ENCODE measurements at places on chromosomes 3 and 15.

DNA sequence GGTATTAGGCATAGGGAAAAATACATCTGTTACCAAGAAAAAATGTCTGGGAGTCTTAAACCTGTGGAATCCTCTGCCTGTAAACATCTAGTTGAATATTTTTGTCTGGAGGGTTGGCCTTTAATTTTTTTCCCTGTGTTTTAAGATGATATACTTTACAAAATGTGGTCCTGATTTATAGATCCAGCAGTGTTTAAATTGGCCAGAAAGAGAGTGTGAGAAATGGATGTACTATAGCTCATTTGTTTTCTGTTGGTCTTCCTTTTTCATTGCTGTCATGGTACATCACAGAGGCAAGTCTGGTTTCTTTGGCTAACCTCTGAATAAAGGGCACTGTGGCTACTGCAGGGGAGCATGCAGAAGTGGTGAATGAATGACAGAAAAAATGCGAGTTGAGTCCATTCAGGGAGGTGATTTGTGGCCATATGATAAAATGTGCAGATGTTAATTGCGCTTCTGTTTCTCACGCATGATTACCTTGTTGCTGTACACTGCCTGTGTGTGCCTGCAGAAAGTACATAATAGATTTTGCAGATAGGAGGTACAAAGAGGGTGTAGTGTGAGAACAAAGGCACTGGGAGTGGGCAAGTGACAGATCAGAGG lies 150.0 kb downstream of the NFKBIZ start:
- no peak for DNase-seq

- no peak for DNase-seq
Measured at GRCh38 chr15:39588531-39589192, 7.8 kb downstream of the THBS1 start.

DNA sequence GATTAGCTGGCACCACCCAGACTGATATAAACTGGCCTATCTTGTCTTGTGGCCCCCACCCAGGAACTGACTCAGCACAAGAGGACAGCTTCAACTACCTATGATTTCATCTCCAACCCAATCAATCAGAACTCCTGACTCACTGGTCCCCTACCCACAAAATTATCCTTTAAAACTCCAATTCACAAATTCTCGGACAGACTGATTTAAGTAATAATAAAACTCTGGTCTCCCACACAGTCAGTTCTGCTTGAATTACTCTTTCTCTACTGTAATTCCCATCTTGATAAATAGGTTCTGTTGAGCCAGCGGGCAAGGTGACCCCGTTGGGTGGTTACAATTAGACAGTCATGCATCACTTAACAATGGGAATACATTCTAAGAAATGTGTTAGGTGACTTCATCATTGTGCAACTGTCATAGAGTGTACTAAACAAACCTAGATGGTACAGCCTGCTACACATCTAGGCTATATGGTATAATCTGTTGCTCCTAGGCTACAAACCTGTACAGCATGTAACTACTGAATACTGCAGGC lies 48.1 kb upstream of the MAP4 start:
- DNase-seq: no peak

GRCh38 chr3:14256561-14257342 lies 78.1 kb downstream of the LSM3 start:
- DNase-seq: peak; percentile 26

DNA sequence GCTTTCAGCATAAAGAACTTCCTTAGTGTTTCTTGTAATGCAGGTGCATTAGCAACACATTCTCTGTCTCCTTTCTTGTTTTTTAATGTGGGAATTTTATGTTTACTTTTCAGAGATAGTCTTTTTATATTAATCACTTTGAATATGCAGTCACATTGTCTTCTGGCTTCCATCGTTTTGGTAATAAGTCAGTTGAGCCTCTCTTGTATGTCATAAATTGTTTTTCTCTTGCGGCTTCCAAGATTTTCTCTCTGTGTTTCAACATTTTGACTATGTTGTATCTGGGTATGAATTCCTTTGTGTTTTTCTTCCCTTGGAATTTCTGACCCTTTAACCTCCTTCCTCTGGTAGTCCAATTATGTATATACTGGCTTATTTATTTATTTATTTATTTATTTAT lies 25.3 kb downstream of the GABRG3 start:
- DNase-seq: no peak

- peak; percentile 68 for DNase-seq
Measured at GRCh38 chr3:157532529-157533297, 29.5 kb upstream of the VEPH1 start.

DNA sequence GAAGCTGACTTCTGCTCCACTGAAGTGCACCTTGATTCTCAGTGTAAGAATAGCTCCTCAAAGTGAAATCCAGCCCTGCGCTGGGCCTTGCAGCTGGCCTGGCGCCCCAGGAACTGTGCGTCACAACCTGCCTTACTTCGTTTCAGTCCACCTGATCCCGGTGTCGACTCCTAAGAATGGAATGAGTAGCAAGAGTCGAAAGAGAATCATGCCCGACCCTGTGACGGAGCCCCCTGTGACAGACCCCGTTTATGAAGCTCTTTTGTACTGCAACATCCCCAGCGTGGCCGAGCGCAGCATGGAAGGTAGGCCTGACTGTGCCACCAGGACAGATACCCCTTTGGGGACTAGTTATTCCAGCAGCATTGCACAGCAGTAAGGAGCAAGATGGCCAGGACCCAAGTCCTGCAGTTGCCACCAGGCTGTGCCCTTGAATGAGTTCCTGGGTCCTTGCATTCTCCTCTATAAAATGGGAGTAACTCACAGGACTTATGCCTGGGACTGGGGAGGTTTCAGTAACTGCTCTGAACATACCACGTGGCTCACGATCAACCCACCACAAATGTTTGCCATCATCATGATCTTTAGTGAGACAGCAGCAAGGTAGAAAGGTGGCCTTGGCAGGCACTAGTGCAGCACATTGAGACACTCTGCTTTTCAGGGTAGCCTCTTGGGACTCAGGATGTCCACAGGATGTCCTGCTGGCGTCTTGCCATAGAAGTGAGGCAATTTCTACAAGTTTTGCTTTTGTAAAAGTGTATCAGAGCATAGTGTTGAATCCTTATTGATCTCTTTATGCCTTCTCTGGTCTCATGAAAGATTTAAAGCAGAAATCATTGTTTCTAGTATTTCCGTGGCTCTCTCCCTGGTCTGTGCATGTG lies 46.8 kb downstream of the PXYLP1 start:
- no peak for DNase-seq

DNA sequence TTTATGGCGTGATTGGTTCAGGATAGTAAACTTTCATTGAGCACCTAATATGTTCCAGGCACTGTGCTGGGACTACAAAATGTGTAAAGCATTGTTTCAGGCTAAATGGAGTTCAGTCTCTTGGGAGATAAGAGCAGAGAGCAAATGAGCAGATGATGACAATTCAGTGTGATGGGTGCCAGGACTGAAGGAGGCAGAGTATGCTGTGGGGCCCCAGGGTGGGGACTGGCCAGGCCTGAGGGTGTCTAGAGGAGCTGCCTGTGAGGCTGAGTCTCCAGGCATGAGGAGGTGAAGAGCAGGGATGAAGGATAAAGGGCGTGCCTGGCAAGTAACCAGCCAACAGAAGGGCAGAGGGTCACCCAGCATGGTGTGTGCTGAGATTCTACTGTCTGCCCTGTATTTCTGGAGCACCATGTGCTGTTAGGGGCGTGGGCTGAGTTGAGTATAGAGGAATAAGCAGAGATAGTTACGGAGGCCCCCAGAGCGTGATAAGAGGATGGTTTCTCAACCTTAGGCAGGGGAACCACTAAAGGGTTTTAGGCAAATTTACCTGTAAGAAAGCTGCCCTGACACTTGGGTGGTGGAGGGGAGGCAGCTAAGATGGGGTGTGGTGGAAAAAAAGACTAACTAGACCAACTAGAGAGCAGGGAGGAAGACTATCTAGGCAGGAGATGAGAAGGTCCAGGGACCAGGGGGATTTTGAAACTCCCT lies 38.5 kb downstream of the EPHB1 start:
- DNase-seq: no peak

GRCh38 chr3:39272191-39272590 lies 7.6 kb downstream of the CX3CR1 start:
- no peak for DNase-seq

DNA sequence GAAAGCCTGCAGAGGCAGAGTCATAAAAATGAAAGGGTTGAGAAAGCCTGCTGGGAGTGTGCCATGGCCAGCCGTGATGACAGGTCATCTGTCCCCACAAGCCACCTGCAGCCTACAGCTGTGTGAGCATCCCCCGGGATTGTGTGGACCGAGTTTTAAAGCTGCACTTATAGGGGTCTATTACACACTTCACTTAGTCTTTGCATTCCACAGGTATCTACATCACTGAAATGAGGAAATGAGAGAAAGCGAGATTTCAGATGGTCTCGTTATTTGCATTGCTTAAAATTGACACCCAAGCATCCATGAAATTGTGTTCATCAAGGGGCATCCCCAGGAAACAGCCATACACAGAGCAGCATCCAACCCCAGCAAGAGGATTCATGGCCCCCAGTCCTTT lies 137.6 kb upstream of the TRIM42 start:
- DNase-seq: no peak

- no peak for DNase-seq
Measured at GRCh38 chr15:68114356-68114755, 60.2 kb downstream of the PIAS1 start.

GRCh38 chr15:29590701-29591100 lies 231.6 kb downstream of the TJP1 start:
- DNase-seq: no peak

DNA sequence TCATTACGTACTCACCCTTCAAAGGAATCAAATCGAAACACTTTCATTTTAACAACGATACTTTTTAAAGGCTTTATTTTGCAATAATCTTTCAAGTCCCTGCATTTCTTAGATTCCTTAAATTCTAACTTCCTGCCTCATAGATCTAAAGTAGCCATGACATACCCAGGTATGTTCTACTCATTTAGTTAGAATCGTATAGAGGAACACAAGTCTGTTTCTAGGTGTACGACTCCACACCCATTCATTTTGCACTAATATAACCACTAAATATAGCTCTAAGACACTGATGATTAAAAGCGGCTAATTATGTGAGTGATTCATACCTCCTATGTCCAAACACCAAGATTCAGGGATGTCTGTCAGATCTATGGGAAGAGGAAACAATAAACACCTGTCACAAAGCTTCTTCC lies 1.3 kb downstream of the ATP13A3 start:
- no peak for DNase-seq

DNA sequence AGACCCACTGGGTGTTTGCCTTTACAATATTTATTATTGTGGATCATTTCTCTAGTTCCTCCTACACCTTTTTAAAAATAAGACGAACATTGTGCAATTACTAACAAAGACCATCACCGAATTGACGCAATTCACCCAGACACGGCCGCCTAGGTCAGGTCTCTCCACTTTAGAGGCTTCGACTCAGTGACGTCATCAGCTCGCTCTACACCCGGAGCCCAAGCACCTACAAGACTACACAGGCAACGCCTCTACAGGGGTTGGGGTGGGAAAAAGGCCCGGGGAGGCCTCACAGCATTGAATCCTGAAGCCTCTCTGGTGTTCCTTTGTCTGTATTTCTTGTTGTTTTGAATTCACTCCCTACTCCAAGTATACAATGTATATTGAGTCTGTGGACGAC lies 16.6 kb downstream of the ZIC4 start:
- no peak for DNase-seq

GRCh38 chr3:187616307-187616972 lies 53.8 kb downstream of the SST start:
- DNase-seq: peak; percentile 36

DNA sequence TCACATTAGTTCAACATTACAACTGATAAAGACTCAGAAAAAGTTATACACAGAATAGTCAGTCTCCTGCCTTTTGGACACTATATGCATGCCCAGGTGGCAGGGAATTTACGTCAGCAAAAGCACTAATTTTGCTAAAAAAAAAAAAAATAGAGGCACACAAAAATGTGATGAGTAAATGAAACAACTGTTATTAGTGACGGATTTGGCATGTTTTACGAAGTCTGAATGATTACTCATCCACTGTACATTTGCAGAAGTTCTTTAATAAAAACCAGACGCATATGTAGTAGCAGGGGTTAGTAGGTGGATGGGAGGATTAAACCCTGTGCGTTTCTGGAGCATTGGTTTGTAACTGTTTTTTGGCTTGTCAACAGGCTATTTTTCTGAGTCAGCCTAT lies 99.0 kb downstream of the MITF start:
- no peak for DNase-seq

- DNase-seq: no peak
Measured at GRCh38 chr3:133991637-133992036, 38.1 kb downstream of the SLCO2A1 start.

DNA sequence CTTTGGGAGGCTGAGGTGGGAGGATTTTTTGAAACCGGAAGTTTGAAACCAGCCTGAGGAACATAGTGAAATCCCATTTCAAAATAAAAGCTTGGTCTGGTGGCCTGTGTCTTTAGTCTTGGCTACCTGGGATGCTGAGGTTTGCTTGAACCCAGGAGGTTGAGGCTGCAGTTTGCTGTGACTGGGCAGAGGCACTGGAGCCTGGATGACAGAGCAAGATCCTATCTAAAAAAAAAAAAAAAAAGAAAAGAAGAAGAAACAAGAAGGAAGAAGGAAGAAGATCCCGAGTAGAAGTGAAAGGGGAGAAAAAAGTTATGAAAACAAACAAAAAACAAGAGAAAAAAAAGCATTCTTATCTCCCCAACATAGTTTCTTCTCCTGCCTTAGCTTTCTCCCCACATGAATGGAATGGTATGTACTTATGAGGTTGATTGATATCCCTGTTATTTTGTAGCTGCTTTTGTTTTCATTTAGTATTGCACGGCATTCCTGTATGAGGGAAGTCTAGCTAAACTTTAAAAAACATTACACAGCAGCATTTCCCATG lies 42.4 kb downstream of the TMEM40 start:
- DNase-seq: no peak

GRCh38 chr3:108486941-108487340 lies 23.5 kb downstream of the MYH15 start:
- no peak for DNase-seq

- DNase-seq: no peak
Measured at GRCh38 chr3:127217596-127218453, 24.9 kb downstream of the PRR23E start.

DNA sequence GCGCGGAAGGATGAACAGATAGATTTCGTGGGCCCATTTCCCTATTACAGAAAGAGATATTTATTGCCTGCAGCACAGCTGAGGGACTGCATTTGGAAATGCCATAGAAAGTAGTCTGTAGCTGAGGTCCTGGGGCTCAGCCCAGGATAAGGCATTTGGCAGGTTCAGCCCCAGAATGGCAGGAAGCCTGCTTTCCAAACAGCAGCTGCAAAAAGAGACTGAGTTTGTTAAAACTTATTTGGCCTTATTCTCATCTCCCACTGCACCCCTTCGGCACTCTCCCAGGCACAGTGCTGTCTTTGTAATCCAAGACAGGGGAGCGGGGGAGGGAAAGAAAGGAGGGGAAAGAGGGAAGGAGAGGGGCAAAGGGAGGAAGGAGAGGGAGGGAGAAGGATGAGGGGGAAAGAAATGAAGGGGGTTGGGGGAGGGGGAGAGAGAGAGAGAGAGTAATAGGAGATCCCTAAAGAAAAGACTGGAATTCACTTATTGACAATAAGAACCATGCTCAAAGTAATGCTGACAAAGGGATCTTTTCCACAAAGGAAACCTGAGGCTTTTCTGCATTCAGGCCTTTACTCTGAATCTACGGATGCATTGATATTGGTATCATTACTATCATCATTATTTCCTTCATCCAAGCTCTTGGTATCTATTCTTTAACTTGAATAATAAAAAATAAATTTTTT lies 94.0 kb upstream of the LRRN1 start:
- peak; percentile 27 for DNase-seq
